Stimulated activated CD4-positive, alpha-beta T cell treated with anti-CD3 and anti-CD28 coated beads, Interleukin-15, amount 100 ng/mL, for 1 hour (primary cell): ENCODE measurements at places on chromosomes 16 and 17.

- DNase-seq: no peak
These were observed 12.8 kb upstream of the SLC38A8 start for GRCh38 chr16:84055366-84055765.

GRCh38 chr16:84732674-84733352 lies 33.0 kb downstream of the USP10 start:
- no peak for DNase-seq

- no peak for DNase-seq
These were observed 79.8 kb downstream of the ARHGAP17 start for GRCh38 chr16:24935336-24935735.

DNA sequence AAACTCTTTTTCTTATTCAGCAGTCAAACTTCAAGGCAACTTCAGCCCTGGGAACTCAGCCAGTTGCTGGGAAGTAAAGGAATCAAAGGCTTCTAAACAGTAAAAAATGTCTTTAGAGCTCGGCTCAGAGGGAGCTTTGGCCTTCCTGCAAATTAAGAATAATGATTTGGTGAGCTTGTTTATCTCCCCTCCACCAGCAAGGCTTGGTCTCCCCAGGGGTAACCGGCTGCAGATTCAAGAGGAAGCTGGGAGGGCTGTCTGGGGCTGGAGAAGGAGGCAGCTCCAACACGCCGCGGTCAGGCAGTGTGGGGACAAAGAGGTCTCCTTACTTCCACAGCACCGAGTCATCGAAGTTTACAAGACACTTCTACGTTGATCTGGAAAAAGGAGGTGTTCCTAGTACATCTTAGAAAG lies 17.7 kb upstream of the DOC2B start:
- no peak for DNase-seq

- DNase-seq: no peak
These were observed 13.2 kb downstream of the IL4R start for GRCh38 chr16:27326738-27327585.

GRCh38 chr17:16491703-16492612 lies at the start of gene LRRC75A:
LRRC75A (minus strand) TSS chr17:16492193; CDS start chr17:16491990, 203 bp downstream.
- DNase-seq: peak; percentile 48

GRCh38 chr16:26705346-26705745 lies 361.4 kb upstream of the C16orf82 start:
- DNase-seq: no peak

GRCh38 chr17:56823848-56824247 lies 9.9 kb downstream of the C17orf67 start:
- DNase-seq: no peak

GRCh38 chr16:12557786-12558185 lies 245.9 kb downstream of the CPPED1 start:
- DNase-seq: no peak

GRCh38 chr16:4172070-4172469 lies 55.8 kb upstream of the ADCY9 start:
- no peak for DNase-seq

DNA sequence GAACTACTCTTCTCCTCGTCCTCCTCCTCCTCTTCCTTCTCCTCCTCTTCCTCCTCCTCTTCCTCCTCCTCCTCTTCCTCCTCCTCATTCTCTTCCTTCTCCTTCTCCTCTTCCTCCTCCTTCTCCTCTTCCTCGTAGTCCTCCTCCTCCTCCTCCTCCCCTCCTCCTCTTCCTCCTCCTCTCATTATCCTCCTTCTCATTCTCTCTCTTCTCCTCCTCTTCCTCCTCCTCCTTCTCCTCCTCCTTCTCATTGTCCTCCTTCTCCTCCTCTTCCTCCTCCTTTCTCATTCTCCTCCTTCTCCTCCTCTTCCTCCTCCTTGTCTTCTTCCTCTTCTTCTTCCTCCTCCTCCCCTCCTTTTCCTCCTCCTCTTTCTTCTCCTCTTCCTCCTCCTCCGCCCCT lies 4.1 kb upstream of the PITPNM3 start:
- DNase-seq: no peak

DNA sequence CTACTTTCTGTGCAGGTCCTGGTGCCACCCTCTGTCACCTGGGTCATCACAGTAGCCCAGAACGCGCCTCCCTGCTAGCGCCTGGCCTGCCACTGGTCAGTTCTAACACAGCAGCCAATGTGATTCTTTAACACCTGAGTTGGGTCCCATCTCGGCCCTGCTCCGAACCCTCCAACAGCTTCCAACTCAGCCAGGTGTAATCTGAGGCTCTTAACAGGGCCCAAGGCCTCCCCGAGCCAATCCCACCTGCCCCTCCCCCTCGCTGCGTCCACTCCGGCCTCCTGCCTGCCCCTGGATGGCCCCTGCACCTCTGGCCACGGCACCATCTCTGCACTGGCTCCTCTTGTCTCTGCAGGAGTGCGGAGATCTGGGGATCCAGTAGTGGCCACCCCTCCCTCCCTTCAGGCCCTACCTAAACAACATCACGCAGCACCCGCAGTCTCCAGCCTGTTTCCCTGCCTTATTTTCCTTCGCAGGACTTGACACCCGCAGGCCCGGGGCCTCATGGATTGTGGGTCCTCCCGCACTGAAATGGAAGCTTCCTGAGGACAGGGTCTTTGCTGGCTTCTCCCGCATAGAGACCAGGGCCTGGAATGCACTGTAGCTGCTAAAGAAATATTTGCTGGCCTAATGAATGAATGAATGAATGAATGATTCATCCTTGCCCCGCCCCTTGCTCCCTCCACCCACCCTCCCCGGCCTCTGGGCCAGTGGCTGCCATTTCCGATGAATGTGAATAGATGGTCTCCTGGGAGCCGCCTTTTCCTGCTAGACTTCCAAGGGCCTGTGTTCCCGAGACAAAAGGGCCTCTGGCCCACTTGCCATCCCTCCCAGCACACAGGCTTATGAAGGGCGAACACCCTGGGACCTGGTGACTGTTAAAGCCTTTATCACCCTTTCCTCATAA lies 174.8 kb upstream of the FOXF1 start:
- no peak for DNase-seq

DNA sequence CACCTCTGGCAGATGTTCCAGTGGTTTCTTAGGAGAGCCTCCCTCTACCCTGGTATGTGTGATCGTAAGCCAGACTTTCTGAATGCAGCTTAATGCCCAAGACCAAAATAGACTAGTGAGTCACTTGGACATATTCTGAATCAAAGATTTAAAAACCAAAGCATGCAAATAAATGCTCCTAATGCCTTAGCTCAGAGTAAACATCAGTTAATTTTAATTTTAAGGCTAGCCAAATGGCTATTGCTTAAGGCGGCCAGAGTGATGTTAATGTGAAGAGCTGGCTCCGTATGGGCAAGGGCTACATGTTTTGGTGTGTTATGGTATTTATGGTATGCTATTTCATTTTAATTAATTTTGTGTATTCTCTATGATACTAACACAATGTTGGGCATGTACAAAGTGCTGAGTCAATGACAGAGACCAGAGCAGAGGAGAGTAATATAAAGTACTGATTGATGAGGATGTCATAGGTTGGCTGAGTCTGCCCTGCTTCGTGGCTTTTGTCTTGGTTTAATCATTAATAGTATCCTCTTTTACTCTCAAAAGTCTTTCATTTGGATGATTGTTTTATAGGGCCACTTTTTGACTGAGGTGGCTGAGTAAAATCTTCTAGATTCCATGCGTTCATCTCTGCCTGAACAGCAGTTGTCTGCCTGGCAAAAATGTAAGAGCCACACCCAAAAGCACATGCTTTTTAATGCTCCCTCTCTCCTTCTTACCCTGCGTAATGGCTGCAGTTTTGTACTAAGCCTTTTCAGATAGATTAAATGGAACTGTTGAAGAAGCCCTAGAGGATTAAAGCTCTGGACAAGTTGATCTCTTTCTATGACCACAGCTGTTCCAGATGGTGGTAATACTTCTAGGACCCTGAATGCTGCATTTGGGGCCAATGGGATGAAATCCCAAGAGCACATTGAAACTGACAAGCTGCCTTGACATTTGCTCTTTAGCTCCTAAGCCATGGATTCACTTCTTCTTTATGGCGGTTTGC lies 59.6 kb downstream of the MAP2K6 start:
- DNase-seq: no peak

DNA sequence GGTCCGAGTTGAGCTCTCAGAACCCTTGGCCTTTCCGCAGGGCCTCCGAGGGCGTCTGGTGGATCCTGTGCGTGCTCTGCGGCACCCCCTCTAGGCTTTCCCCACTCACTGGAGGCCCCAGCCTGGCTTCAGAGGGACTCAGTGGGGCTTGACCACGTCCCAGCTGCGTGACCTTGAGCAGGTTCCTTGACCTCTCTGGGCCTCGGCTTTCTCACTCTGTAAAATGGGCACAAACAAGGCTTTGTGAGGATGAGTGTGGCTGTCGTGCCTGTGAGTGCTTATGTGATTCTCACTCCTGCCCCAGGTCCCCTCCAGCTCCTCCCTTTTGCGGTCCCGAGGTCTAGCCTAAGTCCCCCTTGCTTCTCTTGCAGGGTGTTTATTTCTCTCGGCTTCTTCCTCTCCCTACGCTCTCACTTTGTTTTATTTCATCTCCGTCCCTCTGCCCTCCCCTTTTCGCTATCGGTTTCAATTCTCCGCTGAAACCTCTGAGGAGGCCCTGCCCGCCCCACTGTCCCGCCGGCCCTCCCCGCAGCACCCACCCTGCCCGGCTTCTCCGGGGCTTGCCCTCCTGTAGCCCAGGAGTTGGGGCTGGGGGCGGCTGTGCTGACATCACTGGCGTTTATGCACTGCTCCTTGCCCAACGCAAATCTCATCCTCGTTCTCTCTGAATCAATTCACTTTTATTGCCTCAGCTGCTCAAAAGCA lies 82.3 kb upstream of the CBX4 start:
- no peak for DNase-seq
